ENCODE measurements at places on chromosomes 5 and 9.

DNA sequence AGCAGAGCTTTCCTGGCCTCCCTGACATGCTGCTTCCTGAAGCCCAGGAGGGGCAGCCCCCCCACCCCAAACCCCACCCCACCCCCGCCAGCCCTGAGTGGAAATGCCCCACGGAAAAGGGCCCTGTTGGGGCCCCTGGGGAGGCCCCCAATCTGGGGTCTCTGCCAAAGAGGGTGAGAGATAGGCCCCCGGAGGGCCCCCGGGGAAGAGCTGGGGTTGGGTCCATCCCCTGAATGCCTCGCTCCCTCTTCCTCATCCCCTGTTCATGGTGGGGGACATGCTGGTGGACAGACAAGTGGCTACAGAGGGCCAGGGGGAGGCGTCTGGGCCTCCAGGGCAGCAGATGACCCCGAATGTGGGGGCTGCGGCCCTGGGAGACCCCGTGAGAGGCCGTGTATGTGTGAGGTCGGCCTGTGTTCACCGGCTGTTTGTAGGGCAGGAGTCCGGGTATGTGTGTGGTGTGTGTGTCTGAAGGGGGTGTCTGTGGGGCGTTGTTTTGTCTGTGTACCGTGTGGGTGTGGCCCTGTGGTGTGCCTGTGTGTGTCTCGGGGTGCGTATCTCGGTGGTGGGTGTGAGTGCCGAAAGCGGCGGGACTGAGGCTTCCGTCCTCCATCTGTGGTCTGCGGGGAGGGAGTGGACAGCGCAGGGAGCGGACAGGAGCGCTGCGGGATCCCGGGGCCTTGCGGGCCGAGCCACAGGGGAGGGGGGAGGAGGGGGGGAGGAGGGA is 11.3 kb downstream of the C9orf50 start:
- DNase-seq: peak; percentile 80

- no peak for DNase-seq
These were observed 137.4 kb downstream of the CD180 start for GRCh38 chr5:67058998-67059743.

DNA sequence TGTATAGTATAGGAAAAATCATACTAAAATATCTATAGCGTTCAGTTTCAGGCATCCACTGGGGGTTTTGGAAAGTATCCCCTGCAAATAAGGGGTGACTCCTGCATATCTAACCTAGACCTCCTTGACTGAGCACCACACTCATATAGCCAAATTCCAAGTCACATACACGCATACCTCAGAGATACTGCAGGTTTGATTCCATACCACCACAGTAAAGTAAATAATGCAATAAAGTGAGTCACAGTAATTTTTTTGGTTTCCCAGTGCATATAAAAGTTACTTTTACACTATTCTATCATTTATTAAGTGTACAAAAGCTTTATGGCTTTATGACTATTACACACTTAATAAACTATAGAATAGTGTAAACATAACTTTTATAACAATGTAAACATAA is 151.3 kb downstream of the CCDC192 start:
- DNase-seq: no peak

DNA sequence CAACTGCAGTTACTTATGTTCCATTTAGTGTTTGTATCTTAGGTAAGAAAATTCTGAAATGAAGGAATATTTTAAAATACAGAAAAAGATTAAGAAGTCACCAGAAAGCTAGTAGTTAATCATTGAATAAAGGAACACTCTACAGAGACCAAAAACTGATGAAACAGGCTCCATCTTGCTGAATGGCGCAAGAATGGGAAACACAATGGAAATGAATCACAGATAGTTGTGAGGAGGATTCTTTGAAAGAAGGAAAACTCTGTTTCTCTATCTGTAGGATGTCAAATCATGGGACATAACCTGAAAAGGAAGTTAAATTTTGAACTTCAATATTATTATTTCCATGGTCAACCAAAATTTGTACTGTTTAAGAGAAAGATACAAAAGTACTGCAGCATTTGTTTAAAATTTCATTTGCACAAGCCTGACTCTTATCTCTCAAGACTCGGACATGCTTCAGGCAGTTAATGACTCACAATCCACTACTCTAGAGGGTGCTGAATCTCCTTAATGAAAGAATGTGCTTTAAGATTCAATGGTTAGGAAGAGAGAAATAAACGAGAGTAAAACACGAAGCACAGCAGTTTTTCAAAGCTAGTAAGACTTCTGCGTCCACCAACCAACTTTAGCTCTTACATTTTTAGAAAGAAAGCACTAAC is 1064.4 kb upstream of the DMAC1 start:
- DNase-seq: no peak

- no peak for DNase-seq
These were observed 26.7 kb downstream of the OCLN start for GRCh38 chr5:69519285-69519684.

DNA sequence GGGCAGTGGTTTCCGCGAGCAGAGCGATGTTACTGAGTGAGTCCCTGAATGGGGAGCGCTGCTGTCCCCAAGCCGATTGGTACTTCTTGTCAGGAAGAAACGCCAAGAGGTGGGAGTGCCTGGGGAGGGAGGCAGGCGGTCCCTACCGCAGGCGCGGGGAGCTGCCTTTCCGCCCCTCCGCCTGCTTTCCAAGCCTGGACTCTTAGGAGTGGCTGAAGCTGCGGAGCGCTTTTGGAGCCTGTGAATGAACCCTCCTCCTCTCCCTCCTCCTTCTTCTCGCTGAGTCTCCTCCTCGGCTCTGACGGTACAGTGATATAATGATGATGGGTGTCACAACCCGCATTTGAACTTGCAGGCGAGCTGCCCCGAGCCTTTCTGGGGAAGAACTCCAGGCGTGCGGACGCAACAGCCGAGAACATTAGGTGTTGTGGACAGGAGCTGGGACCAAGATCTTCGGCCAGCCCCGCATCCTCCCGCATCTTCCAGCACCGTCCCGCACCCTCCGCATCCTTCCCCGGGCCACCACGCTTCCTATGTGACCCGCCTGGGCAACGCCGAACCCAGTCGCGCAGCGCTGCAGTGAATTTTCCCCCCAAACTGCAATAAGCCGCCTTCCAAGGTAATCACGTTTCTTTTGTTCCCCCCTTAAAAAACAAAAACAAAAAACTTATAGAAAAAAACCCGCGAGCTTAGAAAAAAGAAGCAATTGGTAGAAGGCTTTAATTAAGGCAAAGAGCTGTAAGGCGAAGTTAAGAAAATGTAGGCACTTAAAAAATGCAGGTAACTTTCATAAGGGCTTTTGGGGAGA is at the start of gene VCAN:
Gene VCAN, plus strand, starts transcription at position 340 of the 808 bp plus-strand sequence. CDS start 11,775 bp downstream, outside the sequence.
- DNase-seq: no peak

DNA sequence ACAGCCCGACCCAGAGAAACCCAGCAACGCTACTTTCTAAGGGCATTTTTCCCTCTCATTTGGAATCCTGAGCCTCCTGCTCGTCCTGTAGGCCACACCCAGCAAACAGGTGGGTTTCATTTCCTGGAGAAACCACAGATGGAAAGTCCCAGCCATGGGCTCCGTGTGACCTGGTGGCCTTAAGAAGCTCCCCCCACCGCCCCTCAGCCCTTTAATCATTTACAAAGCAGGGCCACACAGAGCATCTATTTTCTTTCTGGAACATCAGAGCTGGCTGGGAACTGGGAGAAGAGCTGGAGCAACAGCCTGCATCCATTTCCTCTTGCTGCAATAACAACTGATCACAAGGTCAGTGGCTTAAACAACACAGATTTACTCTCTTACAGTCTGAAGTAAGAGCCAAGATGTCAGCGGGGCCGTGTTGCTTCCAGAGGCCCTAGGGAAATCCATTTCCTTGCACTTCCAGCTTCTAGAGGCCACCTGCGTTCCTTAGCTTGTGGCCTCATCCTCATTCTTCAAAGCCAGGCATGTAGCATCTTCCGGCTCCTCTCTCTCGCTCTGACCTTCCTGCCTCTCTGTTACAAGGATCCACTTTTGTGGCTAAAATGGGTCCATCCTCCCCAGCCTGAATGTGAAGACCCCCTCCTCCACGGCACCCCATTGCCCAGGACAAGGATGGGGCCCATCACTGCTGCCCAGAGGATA is 40.5 kb downstream of the C9orf50 start:
- DNase-seq: peak; percentile 73

GRCh38 chr5:132473019-132473531 is 17.5 kb downstream of the IRF1 start:
- DNase-seq: peak; percentile 91

GRCh38 chr9:137070201-137070905 is at the start of gene SAPCD2:
Gene SAPCD2 (minus strand): TSS chr9:137070557. CDS start chr9:137070460, 97 bp downstream.
- DNase-seq: peak; percentile 95

- no peak for DNase-seq
These were observed 31.7 kb upstream of the ZBTB43 start for GRCh38 chr9:126773004-126773607.

DNA sequence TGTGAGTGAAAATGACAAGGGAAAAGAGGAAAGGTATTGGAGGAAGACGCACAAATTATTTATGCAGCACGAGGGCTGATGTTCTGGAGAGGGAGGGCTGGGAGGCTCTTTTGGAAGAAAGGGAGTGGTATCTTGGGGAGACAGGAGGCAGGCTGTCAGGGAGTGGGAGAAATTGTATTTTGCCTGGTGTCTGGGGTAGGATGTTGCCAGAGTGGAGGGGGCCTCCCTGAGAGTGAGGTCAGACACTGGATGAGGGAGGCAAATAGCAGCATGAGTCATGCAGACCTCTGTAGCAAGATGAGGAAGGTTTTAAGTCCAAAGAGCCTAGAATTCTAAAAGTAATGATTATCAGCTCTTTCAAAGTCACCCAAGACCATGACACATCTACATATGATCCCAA is 158.0 kb downstream of the DMRT2 start:
- no peak for DNase-seq

GRCh38 chr9:94627287-94627686 is 12.0 kb downstream of the FBP1 start:
- no peak for DNase-seq

GRCh38 chr9:6758498-6759184 is 868 bp downstream of the KDM4C start:
- peak; percentile 84 for DNase-seq

GRCh38 chr5:159899067-159900049 is 16.9 kb upstream of the ADRA1B start:
- no peak for DNase-seq

DNA sequence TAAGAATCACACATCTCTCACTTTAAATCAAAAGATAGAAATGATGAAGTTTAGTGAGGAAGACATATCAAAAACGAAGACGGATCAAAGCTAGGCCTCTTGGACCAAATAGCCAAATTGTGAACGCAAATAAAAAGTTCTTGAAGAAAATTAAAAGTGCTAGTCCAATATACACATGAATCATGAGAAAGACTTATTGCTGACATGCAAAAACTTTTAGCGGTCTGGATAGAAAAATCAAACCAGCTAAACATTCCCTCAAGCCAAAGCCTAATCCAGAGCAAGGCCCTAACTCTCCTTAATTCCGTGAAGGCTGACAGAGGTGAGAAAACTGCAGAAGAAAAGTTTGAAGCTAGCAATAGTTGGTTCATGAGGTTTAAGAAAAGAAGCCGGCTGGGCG is 164.4 kb upstream of the PANK3 start:
- no peak for DNase-seq

DNA sequence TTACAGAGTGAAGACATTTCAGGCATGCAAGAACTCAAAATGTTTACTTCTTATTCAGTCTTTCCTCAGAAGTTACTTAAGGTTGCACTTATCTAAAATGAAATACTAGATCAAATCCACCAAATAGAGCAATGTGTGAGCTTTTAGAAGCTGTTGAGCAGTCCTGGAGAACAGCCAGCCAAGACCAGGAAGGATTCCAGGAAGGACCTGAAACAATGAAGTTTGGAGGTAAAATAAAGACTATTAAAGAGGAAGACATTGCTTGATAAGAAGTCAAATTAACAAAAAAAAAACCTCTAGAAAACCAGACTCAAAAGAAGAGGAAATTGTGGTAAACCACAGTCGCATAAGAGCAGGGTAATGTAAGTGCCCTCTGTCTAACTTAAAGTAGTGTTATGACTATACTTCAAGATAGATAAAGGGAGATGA is 156.2 kb upstream of the S1PR3 start:
- no peak for DNase-seq

DNA sequence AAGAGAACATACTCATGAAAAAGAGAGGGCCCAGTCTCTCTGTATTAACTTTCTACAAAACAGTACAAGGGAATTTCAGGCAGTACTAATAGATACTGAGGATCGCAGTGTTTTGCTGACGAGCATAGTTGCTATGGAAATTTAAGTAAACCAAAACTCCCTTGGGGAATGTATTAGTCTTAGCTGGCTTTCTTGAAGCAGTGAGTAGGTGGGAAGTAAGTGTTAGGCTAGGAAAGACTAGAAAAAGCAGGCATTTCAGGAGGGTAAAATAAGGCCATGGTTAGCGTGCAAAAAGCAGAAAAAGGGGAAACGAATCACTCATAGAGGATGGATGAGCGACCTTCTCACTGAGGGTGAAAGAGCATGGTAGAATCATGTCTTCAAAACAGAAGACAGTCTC is 84.3 kb upstream of the ACTBL2 start:
- DNase-seq: no peak

- no peak for DNase-seq
These were observed 79.5 kb upstream of the LHFPL2 start for GRCh38 chr5:78727786-78728761.

DNA sequence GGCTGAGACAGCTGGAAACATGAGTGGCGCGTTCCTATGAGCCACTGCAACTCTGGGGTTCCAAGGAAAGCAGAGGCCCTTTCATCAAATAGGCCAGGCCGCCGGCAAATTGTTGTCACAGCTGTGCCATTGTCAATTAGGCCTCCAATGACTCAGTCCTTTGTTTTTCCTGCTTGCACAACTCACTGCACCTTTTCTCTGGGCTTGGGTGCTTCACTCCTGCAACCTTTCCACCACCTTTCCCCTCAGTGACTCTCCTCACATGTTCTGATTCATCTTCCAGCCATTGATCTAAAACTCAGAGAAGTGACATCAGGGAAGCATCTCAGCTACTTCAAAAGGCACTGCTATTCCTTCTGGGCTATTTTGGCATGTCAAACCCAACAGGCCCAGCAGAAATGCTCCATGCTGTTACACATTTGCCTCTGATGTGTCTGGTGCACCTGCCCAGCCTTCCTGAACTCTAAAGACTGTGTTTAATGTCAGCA is 653.7 kb downstream of the NR2F1-AS1 start:
- DNase-seq: no peak

DNA sequence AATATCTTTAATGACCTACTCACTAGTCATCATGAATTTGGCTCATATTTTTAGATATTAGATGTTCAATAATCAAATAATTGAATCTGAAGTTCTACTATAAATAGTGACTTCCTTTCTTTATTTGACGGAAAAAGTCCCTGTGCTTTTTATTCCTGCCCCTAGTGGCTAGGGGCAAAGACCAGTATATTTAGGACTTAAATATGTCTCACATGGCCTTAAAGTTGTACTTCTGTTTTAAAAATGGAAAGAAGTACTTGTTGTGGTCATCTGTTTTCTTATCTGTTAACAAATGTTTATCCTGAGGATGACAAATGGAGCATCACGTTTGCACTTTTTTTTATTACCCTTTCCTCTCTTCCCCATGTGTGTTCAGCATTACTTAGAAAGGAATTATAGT is 89.2 kb upstream of the GRHPR start:
- no peak for DNase-seq

GRCh38 chr9:101495810-101496209 is 37.8 kb upstream of the RNF20 start:
- DNase-seq: no peak

- DNase-seq: no peak
These were observed 289.2 kb downstream of the ZSWIM6 start for GRCh38 chr5:61621202-61621650.

GRCh38 chr5:104513121-104513602 is 950.6 kb upstream of the NUDT12 start:
- DNase-seq: no peak
